ENCODE measurements at places on chromosomes 11 and 22.

DNA sequence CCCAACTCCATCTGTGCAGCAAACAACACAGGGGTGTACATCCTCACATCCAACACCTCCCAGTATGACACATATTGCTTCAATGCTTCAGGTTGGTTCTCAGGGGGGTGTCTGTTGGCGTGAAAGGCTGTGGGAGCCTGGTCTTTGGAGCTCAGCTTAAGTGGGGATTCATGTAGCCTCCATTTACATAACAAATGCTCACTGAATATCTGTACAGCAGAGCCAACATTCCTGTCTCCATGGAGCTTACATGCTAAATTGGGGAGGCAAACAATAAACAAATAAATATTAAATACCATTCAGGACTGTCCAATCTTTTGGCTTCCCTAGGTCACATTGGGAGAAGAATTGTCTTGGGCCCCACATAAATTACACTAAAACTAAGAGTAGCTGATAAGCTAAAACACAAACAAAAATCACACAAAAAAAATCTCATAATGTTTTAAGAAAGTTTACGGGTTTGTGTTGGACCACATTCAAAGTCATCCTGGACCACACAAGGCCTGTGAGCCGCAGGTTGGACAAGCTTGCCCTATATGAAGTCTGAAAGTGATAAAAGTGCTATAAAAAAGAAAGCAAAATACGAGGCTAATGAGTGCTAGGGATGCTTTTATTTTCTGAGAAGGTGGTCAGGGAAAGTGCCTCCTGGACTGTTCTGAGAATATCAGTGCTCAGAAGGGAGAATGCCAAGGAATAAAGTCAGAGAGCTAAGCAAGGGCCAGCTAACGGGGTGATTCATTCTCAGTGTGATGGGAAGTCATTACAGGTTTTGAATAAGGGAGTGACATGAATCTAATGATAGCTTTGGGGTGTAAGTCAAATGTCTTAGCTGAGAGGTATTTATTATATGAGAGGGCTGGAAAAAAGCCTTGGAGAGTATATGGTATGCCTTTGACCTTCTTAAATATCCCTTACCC is 41.6 kb downstream of the CD44 start:
- DNase-seq: no peak

- DNase-seq: no peak
These were observed 27.3 kb upstream of the NXPE4 start for GRCh38 chr11:114622858-114623257.

DNA sequence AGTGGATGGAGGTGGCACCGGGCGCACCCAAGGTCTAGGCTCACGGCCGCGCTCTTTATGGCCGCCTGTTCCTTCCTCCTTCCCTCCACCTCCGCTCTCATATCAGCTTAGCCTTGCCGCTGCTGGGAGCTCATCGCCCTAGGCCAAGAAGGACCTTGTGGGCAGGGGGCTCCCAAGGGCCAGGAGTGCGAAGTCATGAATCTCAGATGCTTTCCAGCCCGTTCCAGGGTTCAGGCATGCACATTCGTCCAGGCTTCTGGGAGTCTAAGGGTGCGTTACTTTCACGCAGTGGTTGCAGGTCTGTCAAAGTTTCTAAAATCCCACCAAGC is 4.1 kb upstream of the GALR3 start:
- DNase-seq: no peak

DNA sequence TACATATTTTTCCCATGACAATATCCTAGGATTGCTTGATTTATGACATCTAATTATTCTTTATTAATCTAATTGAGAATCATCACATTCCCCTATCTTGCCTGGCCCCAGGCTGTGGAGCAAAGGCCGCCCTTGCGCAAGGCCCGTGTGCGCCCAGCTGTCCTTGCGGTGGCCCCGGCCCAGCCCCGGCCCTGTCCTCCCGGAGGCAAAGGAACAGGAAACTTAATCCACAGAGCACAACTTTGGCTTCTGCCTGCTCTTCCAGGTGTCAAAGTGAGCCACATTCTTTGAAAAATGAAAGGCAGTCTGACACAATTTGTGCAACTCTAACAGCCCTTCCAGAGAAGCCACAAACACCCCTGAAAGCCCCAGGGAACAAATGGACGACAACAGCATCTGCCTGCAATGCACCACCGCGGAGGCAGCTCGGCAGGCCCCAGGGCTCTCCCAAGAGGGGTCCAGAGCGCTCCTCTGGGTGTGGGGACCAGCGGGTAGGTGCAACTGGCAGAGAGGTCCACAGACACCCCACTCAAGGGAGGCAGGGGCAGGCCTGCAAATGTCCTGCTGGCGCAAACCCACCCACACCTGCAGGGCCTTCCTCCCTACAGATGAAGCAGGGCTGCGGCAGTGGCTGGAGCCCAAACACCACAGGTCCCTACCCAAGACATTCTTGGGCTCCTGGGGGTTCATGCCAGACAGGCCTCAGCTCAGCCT is 30.3 kb downstream of the GNB1L start:
- no peak for DNase-seq

DNA sequence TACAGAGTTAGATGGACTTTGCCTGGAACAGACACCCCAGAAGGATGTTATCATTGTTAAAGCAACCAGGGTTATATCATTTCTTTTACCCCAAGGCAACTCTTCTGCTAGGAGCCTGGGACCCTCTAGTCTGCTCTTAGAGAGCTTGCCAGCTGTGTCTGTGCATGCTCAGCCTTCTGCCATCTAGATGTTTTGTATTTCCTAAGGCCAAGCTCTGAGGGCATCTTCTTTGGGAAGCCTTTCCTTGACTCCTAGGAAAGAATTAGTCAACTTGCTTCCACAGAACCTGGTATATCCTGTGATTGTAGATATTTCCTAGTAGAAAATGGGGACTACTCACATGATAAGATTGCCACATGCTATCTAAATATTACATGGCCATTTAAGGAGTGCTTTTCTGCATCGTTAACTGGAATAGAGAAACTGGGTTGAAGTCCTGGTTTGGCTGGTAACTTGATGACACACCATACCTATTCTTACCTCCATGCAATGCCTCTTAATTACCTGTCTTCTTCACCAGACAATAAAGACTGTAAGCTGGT is 87.6 kb downstream of the STIM1 start:
- no peak for DNase-seq

DNA sequence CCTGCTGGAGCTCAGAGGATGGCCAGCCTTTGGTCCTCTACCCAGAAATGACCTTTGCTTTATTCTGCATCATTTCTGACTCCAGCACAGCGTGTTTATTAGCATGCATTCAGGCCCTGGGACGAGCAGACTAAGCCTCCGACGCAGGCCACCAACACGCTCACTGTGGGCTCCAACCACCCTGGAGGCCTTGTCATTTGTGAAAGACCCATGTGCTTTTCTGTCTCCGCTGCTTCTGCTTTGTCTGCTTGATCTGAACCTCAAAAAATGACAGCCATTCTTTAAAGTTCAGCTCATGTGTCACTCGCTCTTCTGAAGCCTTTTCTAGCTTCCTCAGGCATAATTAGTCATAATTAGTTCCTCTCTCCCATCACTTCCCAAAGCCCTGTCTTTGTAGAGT is 109.1 kb upstream of the TIMP3 start:
- no peak for DNase-seq

GRCh38 chr11:123203934-123204333 is 8.9 kb upstream of the CLMP start:
- no peak for DNase-seq

DNA sequence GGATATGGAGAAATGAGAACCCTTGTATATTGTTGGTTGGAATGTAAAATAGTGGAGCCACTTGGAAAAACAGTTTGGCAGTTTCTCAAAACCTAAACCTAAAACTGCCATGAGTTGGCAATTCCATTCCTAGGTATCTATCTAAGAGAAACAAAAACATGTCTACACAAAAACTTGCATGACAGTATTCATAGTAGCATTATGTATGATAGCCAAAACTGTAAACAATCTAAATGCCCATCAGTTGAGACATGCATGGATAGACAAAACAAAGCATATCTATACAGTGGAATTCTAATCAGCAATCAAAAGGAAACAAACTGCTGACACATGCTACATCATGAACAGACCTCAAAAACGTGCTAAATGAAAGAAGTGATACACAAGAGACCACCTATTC is 34.9 kb downstream of the TRAF6 start:
- no peak for DNase-seq

DNA sequence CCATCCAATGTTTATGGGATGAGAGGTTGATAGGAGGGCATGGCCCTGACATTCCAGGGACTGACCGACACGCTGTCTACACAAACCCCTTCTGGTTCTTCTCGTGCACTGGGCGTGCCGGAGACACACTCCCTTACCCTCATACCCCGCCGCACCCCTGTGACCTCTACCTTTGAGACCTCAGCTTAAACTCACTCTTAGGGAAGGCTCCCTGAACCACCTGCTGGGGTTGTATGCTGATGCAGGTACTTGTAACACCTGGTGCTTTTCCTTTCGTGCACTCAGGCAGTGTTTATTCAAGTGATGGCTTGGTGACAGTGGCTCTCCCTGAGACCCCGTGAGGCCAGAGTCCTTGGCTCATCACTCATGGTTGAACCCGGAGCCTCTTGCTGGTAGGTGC is 12.0 kb downstream of the PPARA start:
- no peak for DNase-seq

DNA sequence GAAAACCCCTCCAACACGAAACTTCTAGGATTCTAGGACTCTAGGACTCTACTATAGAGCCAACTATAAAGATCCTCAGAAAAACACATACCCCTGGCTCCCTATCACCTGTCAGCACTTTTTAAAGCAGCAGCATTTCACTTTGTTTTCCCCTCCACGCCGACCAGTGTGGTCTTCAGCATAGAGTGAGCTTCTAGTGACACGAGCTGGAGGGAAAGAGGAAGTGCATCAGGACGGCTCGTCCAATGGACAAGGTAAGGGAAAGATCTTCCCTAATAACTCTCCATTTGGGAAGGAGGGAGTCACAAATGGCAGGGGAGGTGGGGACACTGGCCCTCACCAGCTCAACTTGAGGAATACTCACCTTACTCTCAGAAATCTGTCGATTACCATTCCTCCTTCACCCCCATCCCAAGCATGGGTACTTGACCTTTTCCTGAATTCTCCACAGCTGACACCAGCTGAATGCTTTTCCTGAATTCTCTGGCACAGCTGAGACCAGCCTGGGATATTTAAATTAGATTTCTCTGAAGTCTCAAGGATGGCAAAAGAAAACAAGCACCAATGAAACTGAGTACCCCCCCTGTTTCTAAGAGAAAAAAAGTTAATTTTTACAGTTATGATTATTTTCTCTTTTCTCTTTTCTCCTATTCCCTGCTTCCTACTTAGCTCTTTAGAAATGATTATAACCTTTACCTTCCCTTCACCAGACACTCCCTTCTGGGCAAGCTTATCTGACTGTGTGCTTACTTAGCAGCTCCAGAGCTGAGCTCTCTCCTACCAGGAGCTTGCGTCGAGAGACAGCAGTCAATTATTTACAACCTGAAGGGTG is 33.3 kb upstream of the NNMT start:
- DNase-seq: no peak

DNA sequence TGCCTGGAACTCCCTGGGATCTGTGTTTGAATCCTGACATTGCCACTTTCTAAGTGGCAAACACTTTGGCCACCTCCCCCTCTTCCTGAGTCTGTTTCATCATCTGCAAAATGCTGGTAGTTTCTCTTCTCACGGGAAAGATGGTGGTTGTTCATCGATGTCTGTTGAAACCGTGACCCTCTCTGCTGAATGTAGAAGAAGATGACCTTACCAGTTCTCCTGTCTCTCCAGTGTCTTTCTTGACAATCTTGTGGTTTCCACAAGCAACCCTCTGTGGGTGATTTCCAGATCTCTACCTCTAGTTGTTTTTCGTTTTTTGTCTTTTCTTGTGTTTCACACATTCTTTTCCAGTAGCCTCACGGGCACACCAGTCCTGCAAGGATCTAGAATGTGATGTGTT is 27.5 kb downstream of the ZBTB16 start:
- no peak for DNase-seq

- DNase-seq: no peak
These were observed 76.0 kb downstream of the EHF start for GRCh38 chr11:34696862-34697261.

DNA sequence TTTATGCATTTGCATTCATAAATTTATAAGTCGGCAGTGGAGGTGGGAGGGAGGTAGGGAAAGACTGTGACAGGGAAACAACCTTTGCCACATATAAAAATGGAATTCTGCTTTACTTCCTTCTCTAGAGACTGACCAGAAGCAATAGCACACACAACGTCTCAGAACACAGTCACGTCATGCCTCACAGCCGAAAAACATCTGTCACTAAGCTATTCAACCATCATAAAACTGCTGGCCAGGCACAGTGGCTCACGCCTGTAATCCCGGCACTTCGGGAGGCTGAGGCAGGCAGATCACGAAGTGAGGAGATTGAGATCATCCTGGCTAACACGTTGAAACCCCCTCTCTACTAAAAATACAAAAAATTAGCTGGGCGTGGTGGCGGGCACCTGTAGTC is 101.0 kb upstream of the CHRM4 start:
- DNase-seq: no peak

DNA sequence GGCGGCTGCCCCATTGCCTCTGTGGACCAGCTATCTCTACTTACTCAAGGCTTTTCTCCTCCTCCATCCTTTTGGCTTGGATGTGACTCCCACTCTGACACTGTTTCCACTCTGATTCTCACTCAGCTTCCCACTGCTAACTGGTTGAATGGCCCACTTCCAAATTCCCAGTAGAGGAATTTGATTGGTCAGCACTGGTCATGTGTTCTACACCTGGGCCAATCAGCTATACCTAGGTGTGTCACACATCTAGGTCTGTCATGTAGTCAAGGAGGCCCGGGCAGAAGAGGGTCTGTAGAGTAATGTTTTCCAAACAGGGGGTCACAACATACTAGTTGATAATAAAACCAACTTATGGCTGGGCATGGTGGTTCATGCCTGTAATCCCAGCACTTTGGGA is 53.3 kb downstream of the TPBGL start:
- DNase-seq: no peak

DNA sequence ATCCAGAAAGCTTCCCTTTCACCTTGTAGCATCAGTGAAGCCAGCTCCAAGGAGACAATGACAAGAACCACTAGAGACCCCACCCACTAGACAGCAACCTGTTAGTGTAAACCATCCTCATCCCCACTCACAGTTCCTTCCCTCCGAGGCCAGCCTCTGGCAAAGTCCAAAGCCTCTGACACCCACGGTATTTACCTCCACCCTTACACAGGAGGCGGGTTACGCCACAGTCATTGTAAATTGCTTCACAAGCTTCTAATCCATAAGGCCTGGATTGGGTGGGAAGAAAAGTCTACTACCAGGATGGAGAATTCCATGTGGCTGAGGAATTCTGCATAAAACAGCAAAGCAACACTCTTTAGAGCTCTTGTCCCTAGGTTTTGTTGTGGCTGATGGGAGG is 287.4 kb downstream of the BUD13 start:
- DNase-seq: no peak

GRCh38 chr11:40380835-40381234 is 1078.6 kb downstream of the LRRC4C start:
- DNase-seq: no peak

DNA sequence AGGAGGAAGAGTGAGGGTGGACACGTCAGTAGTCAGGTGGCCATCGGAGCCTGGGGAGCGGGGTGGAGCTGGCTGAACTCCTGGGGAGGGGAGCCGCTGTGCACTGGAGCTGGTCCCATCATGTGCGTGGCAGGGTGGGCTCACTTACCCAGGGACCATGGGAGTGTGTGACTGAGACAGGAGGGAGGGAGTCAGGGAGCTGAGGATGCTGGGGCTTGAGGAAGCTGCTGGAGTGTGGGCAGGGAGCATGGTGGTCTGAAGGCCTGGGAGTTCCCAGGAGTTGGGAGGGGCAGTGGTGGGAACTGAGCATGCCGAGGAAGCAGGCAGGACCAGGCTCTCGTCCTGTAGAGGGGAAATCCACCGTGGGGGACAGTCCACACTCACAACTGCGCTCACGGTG is 18.0 kb downstream of the CLDN5 start:
- DNase-seq: no peak

GRCh38 chr11:18972336-18972735 is 33.1 kb upstream of the MRGPRX1 start:
- no peak for DNase-seq

Measured in activated effector memory CD4-positive, alpha-beta T cell treated with Interleukin-2 at 50 U/mL for 16 hours (primary cell).